ENCODE measurements at places on chromosomes 2 and 18.

DNA sequence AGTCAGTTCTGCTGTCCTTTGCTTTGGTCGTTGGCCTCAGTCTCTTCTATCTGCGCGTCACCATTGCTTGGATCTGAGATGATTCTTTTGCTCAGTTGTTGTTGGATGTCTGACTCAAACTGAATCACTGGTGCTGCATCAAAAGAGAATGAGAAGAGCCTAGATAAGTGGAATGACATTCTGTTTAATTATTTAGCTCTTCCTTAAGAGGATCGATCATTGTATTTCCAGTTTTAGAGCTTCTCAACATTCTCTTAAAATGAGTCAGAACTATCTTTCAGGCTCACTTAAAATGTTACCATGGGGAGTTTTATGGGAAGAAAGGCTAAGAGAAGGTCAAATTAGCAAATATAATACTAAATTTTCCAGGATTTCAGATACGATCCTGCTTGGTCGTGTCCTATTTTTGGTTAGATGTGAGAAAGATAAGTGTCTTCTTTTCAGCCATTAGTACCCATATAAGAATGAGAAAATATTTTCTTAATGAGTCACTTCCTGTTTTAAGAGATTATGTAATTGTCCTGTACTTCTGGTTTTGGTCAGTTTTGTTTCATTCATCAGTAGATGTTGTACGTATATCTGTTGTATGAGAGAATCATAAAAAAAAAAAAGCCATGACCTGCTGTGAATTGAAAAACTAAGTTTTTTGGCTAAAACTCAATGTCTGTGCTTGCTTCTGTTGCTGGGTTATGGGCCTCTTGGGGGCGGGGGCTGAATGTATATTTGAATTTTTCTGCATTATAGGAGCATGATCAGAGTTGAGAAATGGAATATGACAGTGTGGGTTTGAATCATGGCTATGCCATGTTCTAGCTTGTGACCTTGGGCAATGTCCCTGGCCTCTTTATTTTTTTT, 31.6 kb upstream of the CASP10 start:
- no peak for DNase-seq

GRCh38 chr2:168355779-168356476, 100.1 kb upstream of the CERS6 start:
- DNase-seq: no peak

GRCh38 chr2:145845923-145846322, 1326.0 kb upstream of the ZEB2 start:
- DNase-seq: no peak

- DNase-seq: no peak
These were observed 31.8 kb downstream of the STRADB start for GRCh38 chr2:201483342-201483741.

DNA sequence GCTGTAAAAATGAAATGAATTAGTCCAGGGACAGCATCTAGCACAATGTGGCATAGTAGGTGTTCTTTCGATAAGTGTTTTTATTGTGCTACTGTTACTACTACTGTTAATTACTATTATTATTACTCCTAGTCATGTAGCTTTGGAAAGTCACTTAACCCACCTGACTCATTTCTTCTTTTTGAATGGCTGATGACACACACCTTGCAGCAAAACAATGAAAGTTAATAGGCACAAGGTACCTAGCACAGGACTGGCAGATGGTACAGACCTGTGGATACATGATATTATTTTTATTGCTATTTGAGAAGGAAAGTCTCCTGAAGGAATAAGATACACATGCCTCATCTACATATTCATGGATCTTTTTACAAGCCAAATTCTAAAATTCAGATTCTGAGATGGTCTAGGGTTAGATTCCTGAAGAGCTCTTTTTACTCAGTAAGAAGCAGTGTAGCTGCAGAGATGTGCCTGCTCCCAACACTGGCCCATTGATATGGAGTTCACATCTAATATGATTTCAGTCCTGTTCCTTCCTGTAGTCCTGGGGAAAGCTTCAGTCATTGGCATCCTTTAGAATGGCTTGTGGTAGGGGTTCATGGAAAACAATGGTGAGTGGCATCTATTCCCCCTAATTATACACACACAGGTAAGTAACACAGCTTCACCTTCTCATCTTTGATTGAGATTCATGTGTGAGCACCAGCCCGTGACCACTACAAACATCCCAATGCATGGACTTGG, 7.9 kb upstream of the ERMN start:
- DNase-seq: no peak

DNA sequence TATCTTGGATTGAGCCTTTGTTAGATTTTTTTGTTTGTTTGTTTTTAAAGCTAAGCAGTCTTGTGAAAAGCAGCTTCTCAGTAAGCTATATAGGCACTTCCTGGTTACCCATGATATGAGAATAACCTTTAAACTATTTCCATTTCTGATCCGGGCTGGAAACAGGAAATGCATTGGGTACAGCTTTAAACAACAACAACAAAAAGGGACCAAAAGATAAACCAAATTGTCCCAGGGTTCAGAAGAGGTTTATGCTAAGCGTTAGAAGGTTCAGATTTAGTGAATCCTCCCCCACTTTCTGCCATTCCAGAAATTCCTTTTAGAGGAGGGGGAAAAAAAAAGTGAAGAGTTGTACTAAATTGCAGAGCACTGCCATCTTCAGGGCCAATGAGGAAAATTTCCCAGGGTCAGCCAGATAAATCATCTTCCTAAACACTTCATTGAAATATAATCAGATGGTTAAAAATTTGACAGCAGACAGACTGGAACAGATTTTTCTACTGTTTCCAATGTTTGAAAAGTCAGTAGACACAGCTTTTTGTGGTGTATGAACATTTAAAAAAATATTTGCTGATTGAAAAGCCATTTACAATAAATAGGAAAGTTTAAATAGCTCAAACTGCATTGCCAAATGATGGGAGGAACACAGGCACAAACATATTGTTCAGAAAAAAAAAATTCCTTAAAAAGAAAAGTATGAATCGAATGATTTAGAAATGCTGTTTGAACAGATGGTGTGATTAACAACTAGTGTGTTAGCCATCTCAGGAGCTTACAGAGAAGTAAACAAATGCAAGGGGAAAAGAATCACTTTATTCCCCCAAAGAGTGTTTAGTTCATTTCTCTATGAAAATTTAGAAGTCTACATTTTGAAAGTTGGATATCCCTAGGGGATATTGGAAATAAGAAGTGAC, 189.9 kb upstream of the TANK start:
- DNase-seq: peak; percentile 29

- DNase-seq: no peak
These were observed 352 bp upstream of the HOXD9 start for GRCh38 chr2:176122052-176122682.

DNA sequence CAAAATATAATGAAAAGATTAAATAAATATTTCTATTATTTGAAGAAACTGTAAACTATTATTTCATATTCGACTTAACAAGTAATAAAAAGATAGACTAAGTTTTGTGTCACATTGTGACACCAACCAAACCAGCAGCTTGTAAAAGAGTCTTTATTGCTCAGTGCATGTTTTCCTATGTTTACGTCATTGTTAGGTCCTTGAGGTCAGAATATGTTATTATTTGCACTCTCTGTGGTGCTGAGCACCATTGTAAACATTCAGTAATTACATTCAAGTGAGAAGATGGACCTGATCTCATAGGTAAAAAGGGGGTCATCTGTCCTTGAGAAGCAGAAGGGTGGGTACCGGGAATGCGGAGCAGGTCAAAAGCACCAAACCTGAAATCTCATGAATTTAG, 1999.1 kb upstream of the CELF4 start:
- DNase-seq: no peak
